ENCODE measurements at places on chromosomes 2 and 18.

- DNase-seq: no peak
Measured at GRCh38 chr2:232028071-232028470, 66.6 kb downstream of the DIS3L2 start.

DNA sequence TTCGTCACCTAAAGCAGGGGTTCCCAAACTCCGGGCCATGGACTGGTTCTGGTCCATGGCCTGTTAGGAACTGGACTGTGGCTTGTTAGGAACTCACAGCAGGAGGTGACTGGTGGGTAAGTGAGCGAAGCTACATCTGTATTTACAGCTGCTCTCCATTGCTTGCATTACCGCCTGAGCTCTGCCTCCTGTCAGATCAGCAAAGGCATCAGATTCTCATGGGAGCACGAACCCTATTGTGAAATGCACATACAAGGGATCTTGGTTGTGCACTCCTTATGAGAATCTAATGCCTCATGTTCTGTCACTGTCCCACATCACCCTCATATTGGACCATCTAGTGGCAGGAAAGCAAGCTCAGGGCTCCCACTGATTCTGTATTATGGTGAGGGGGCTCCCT, 217.0 kb downstream of the ZFP36L2 start:
- DNase-seq: no peak

- no peak for DNase-seq
Measured at GRCh38 chr2:175786471-175787124, 215.5 kb downstream of the LNPK start.

- DNase-seq: no peak
Measured at GRCh38 chr2:156704617-156705016, 268.4 kb downstream of the GPD2 start.

- no peak for DNase-seq
Measured at GRCh38 chr2:191150230-191150599, 579 bp downstream of the STAT4 start.

DNA sequence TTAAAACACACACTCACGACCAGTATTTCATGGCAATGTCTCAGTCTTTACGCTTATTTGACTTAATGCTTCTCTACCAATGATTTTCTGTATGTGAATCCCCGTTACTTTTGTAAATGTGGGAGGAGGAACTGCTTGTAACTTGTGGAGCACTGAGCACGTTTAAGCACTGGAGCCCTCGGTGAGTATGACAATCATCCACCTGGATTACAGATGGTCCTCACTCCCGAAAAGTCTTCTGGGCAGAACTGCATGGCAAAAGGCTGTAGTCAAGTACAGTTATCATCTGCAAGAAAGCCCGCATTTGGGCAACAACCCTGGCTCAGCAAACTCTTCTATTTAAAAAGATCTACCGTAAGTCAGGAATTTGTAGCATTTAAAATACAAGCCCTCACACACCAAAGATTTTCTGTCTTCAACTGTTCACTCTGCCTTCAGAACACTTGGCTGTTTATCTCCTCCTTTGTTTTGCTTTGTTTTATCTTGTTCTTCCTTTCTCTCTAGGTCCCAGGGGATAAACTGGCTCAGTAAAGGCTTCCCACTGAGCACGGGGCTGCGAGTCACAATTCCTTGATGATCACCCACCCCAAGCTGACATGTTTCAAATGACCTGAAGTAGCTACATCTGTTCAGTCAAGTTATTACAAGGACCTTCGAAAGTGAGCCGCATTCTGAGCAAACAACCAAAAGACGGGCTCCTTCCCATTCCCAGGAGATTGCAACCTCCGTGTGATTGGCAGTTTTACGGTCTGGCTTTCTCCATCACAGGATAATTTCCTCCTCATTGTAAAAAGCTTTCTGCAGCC, 102.2 kb downstream of the DLGAP1 start:
- no peak for DNase-seq

- DNase-seq: no peak
Measured at GRCh38 chr18:8011361-8011760, 444.2 kb downstream of the PTPRM start.

- no peak for DNase-seq
Measured at GRCh38 chr2:216786676-216787075, 73.2 kb downstream of the TNP1 start.

DNA sequence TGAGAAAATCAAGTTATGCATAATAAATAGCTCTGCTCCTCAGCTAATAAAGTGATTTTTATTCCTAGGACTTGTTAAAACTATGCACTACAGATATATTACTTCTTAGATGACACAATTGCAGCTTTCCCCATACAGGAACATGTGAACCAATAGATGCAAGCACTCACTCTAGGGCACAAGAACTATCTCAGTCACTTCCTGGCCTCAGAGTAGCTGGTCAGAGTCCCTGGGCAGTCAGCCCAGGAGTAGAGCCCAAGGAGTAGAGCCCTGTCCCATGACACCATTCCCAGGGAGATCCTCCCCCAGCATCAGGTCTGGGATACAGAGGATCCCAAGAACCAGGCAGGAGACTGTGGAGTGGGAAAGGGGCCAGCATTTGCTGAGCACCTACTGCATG, 2.7 kb downstream of the TNS1 start:
- no peak for DNase-seq

DNA sequence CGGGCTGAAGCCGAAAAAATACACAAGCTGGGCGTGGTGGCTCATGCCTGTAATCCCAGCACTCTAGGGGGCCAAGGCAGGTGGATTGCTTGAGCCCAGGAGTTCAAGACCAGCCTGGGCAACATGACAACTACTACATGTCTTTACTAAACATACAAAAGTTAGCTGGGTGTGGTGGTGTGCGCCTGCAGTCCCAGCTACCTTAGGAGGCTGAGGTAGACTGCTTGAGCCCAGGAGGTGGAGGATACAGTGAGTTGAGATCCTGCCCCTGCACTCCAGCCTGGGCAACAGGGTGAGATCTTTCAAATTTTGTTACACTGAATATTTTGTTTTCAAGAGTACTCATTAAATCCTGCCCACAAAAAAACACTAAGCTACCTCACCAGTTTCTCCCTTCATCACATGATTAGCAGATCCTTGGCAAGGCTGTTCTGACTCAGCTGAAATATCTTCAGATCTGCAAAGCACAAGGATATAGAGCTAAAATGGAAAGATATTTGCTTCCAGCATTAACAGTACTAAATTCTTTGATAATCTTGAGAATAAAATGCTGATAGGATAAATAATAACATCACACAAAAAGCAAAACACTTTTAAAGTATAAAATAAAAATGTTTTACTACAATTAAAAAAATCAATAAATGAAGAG, 28.2 kb upstream of the MCM6 start:
- DNase-seq: no peak

DNA sequence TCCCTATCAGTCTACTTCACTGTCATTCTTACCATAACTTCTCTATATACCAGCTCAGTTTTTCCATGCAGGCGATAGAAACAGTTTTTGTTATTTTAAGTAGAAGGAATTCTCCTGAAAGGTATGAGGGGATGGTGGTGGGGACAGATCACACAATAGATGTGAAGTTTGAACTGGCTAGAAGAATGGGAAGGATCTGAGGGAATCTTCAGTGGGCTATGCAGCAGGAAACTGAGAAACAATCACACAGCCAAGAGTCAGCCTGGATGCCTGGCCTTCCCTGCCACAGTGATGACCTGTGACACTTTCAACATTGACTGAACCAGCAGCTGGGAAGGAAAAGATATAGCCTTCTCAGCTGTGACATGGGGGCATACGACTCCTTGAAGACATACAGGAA, 329.1 kb upstream of the GULP1 start:
- DNase-seq: no peak

DNA sequence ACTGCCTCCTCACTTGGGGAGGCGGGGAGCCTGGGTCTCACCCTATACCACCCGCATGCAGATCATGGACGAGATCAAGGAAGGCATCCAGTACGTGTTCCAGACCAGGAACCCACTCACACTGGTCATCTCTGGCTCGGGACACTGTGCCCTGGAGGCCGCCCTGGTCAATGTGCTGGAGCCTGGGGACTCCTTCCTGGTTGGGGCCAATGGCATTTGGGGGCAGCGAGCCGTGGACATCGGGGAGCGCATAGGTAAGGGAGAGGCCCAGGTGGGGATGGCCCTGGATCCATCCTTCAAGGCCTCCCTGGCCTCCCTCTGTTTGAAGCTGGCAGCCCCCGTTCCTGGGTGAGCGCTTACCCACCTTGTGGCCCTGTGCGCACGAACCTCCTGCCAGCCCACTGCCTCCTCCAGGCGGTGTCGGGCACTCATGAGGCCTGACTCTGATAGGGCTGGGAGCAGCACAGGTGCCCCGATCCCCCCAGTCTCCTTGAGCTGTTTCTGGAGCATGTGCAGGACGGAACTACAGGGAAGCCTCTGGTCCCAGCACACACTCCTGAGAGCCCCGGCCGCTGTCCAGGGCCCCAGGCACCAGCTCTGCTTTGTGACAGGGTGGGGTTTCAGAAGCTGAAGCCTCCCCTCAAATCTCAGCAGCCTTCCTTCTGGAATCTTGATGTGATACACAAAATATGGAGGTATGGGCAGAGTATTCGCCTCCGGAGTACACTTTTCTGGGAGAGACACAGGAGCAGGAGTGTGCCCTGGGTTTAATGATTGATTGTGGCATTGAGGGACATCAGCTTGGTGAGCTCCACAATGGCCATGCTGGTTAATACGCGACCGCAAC, 708 bp downstream of the AGXT start:
- DNase-seq: no peak

GRCh38 chr2:217065012-217065290, 205.1 kb upstream of the TNP1 start:
- DNase-seq: no peak

- DNase-seq: no peak
Measured at GRCh38 chr2:61775956-61776570, 77.8 kb downstream of the FAM161A start.

GRCh38 chr18:31664101-31664500, 20.3 kb downstream of the B4GALT6 start:
- DNase-seq: no peak

- DNase-seq: no peak
Measured at GRCh38 chr2:69946351-69947324, 14.8 kb downstream of the ASPRV1 start.

GRCh38 chr2:190819840-190820301, 60.8 kb upstream of the GLS start:
- no peak for DNase-seq

DNA sequence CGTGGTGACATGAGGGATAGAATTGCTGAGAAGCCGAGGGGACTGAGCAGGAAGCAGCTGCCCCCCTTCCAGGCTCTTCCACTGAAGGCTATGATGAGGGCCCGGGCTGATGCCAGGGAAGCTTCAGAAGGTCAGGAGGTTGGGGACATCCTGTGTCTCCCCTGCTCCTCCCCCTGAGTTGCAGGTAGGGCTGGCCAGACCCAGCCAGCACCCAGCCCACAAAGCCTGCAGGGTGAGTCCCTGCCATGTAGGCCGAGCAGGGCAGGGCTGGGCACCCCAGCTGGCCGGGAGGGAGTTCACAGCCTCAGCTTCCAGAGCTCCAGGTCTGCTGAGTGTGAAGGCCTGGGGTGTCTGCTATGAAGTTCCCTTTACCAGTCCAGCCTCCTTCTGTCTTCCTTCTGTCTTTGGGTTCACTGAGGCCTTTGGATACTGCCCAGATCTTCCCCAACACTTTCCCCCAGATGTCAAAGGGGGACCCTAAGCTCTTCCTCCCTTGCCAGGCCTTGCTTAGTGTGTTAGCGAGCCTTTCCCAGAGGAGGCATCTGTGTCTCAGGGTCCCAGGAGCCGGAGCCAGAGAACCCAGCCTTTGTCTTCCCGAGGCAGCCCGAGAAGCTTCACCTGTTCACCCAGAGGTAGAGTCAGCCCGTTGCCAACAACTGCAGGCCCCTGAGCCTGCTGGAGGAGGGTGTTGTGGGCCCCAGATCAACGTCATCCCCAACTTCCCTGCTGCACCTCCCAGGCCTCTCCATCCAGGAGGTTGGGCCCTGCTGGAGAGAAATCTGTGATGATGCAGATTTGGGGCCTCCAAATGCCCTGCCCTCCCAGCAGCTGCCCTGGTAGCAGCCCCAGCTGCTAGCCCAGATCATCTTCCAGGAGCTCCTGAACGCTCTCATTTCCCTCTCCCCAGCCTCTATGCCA, 3.6 kb upstream of the NCL start:
- no peak for DNase-seq

DNA sequence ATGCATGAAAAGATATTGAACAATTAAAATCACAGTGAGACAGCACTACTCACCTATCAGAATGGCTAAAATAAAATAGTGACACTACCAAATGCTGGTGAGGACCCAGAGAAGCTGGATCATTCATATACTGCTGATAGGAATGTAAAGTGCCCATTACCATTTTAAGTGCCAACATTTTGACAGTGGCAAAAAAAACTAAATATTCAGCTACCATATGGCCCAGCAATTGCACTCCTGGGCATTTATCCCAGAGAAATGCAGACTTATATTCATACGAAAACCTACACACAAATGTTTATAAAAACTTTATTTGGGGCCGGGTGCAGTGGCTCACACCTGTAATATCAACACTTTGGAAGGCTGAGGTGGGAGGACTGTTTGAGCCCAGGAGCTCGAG, 47.6 kb downstream of the FBXO36 start:
- DNase-seq: no peak

DNA sequence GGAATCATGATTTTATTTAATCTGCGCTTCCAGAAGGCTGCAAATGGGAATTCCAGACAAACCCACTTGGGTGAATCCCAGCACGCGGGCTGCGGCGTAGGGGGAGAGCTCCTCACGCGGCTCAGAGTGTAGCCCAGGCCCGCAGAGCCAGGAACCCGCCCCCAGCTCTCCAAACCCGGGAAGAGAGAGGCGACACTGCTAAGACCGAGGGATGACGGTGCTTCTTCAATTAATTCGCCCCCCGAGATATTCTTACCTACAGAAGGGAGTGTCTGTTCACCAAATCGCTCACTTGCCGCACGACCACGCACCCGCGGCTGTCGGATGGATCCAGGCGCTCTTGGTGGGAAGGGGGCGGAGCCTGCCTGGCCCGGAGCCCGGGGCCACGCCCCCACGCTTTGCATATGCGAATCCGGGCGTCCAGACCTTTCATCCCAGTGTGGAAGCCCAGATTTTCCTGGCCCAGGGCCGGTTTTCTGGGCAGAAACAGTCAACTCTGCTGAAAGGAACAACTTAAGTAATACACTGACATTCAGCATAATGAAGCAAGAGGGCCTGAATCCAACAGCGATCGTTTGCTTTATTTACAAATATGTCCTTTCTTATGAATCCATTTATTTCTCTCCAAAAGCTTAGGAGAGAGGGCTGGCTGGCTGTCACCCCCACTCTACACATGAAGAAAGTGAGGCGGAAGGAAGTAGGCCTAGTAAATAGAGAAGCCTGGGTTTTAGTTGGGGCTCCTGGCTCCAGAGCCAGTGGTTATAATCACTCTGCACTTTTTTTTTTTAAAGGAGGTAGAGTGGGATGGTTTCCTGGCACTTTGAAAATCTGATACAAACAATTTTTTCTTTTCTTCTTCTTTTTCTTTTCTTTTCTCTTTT, at the start of gene SLC19A3:
Gene SLC19A3 (minus strand): TSS at position 342 of the 881 bp plus-strand sequence. CDS start 15,710 bp downstream, outside the sequence.
- peak; percentile 78 for DNase-seq
